Activated CD4-positive, alpha-beta T cell treated with anti-CD3 and anti-CD28 coated beads for 36 hours (primary cell): ENCODE measurements at places on chromosomes 11 and 22. TPM values are rescaled to one million over a fixed set of nuclear protein-coding genes. Genes with fewer than 3 reads are reported as not detected.
A peak's percentile ranks its signal among the peaks of the same experiment; 100 is the strongest.

Gene DRICH1
- total RNA-seq, result 0.41 TPM

GRCh38 chr11:100808904-100809491 is 121.9 kb downstream of the ARHGAP42 start:
- no peaks in the 10 kb centered on the region for H3K4me1 ChIP-seq
- no peaks in the 10 kb centered on the region for H3K36me3 ChIP-seq
- no peak overlapping the region for H3K4me3 ChIP-seq
- no peak for DNase-seq

GRCh38 chr11:73949912-73950311 is 914 bp upstream of the DNAJB13 start:
- H3K4me1 ChIP-seq, result no peaks in the 10 kb centered on the region
- H3K27me3 ChIP-seq, result no peaks in the 10 kb centered on the region
- DNase-seq, result no peak

Gene NXPE4
- total RNA-seq, result not detected

DNA sequence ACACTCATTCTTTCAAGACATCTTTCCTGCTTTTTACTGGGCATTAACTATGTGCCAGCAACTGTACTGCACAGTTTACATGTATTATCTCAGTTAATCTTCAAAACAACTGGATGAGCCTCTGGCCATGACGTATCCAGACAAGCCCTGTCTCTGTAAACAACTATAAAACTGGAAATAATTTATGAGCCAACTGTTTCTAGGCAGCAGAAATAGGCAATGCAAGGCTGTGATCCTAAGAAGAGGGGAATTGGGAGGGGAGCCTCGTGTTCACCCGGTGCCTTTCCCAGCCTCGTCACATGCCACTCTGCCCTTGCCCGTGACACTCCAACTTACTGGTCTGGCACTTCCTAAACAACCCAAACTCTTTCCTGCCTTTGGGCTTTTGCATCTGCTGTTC is 82.8 kb downstream of the FBXO7 start:
- DNase-seq, result no peak
- no peak overlapping the region for H3K27ac ChIP-seq
- no peaks in the 10 kb centered on the region for H3K36me3 ChIP-seq
- no peaks in the 10 kb centered on the region for H3K27me3 ChIP-seq
- no peaks in the 10 kb centered on the region for H3K4me1 ChIP-seq

DNA sequence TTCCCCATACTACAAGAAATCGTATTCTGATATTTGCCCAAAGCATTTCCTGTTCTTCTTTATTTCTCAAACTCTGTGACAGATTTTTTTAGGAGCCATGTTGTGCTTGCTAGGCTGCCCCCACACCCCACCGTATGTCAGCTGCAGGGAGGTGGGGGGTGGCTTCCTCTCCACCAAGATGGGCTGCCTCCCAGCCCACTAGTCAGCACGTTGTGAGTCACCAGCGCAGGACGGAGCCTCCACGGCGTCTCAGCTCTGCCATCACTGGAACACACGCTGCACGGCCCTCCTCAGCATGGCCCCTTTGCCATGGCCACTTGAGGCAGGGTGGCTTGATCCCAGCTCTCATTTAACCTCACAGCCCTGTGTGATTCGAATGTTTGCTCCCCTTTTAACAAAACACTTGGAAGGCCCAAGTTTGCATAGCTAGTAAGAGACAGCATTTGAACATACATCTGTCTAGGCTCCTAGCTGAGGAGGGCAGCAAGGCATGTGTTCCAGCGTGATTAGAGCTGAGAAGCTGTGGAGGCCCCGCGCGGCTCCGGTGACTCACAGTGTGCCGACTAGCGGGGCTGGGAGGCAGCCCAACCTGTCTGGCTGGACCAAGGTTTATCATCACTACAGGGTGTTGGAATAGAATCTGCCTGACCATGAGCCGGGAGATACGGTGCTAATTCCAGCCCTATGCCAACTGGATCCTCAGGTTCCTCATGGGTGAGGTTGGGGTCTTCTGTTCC is 180.7 kb upstream of the NCAM1 start:
- no peak for DNase-seq
- no peaks in the 10 kb centered on the region for H3K36me3 ChIP-seq
- H3K4me3 ChIP-seq, result no peak overlapping the region
- peaks cover 7% of the 10 kb centered on the region for H3K27me3 ChIP-seq
- no peak overlapping the region for H3K27ac ChIP-seq

DNA sequence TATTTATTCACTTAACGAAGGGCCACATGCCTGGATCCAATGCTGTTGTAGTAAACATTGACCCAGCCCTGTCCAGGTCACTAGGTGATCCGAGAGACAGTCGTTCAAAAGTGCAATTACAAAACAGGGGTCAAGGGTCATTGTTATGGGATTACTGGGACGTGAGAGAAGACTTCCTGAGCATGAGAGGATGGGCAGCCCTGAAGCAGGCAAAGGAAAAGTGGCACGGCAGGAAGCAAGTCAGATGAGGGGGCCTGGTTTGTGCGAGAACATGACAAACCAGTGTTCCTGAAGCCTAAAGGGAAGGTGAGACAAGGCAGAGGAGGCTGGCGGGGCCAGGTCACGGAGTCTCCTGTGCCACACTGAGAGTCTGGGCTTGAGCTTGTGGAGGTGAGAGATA is 15.8 kb upstream of the MMP20 start:
- H3K36me3 ChIP-seq, result no peaks in the 10 kb centered on the region
- H3K4me3 ChIP-seq, result no peak overlapping the region
- H3K27me3 ChIP-seq, result no peaks in the 10 kb centered on the region
- no peak for DNase-seq
- H3K4me1 ChIP-seq, result no peaks in the 10 kb centered on the region

- no peaks in the 10 kb centered on the region for H3K27me3 ChIP-seq
- H3K36me3 ChIP-seq, result peaks cover 9% of the 10 kb centered on the region
- H3K4me1 ChIP-seq, result no peaks in the 10 kb centered on the region
- no peak overlapping the region for H3K27ac ChIP-seq
Observed at GRCh38 chr22:21697880-21698279, 32.1 kb downstream of the PPIL2 start.

- no peaks in the 10 kb centered on the region for H3K27me3 ChIP-seq
- H3K27ac ChIP-seq, result no peak overlapping the region
- H3K4me1 ChIP-seq, result no peaks in the 10 kb centered on the region
- peaks cover 55% of the 10 kb centered on the region for H3K36me3 ChIP-seq
- DNase-seq, result no peak
Observed at GRCh38 chr11:3703383-3703782, 32.2 kb upstream of the CHRNA10 start.

- H3K27me3 ChIP-seq, result no peaks in the 10 kb centered on the region
- no peak for DNase-seq
- H3K4me1 ChIP-seq, result peaks cover 67% of the 10 kb centered on the region
Observed at GRCh38 chr11:46675288-46675851, 25.0 kb downstream of the ARHGAP1 start.

Gene CYTH4
- total RNA-seq, result 42.8 TPM

Gene CBLIF
- not detected for total RNA-seq

- H3K36me3 ChIP-seq, result no peaks in the 10 kb centered on the region
- DNase-seq, result no peak
- no peak overlapping the region for H3K27ac ChIP-seq
- H3K4me1 ChIP-seq, result no peaks in the 10 kb centered on the region
Observed at GRCh38 chr11:106770489-106771085, 247.7 kb downstream of the GUCY1A2 start.

Gene PRR5L
- total RNA-seq, result 28.6 TPM

Gene MUC5AC
- not detected for total RNA-seq

- H3K27me3 ChIP-seq, result no peaks in the 10 kb centered on the region
- no peak overlapping the region for H3K27ac ChIP-seq
Observed at GRCh38 chr11:117410861-117411710, 83.4 kb downstream of the CEP164 start.

- H3K4me1 ChIP-seq, result no peaks in the 10 kb centered on the region
- DNase-seq, result no peak
- no peaks in the 10 kb centered on the region for H3K36me3 ChIP-seq
- H3K27ac ChIP-seq, result no peak overlapping the region
- no peak overlapping the region for H3K4me3 ChIP-seq
- no peaks in the 10 kb centered on the region for H3K27me3 ChIP-seq
Observed at GRCh38 chr22:48742191-48742555, 1085.5 kb downstream of the BRD1 start.

- H3K36me3 ChIP-seq, result no peaks in the 10 kb centered on the region
- H3K4me1 ChIP-seq, result no peaks in the 10 kb centered on the region
- H3K27me3 ChIP-seq, result no peaks in the 10 kb centered on the region
- no peak for DNase-seq
Observed at GRCh38 chr22:20354238-20354975, 34.5 kb upstream of the DGCR6L start.

Gene APOL5
- not detected for total RNA-seq

DNA sequence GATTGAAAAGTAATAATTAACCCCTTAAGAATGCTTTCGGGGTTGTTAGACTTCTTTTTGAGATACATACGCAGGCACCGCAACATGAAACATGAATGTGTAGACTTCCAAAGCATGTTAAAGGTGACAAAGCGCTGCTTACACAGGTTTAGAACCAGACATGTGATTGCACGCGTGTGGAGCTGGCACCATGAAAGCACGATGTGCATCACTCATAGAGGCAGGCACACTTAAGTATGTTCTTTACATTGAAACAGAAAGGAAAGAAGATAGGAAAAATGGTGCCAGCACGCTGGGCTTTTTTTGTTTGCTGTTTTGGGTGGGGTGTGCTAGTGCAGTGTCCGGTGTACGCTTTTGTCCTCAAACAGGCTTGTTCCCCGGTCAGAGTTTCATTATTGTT is 83.6 kb upstream of the PPARA start:
- no peak for DNase-seq
- no peak overlapping the region for H3K4me3 ChIP-seq
- peaks cover 36% of the 10 kb centered on the region for H3K4me1 ChIP-seq
- no peaks in the 10 kb centered on the region for H3K27me3 ChIP-seq
- peak overlapping the region; percentile 37 for H3K27ac ChIP-seq
